ENCODE measurements at places on chromosomes 7 and 10. TPM values are rescaled to one million over a fixed set of nuclear protein-coding genes. Genes with fewer than 3 reads are reported as not detected.

SPDYE8 gene
- total RNA-seq: not detected

SPDYE2B gene
- not detected for total RNA-seq

CYP2C8 gene
- not detected for total RNA-seq

PNLIPRP2 gene
- total RNA-seq: not detected

SPOCK2 gene
- total RNA-seq: 0.16 TPM

FAM131B gene
- total RNA-seq: 0.97 TPM

PARD3 gene
- total RNA-seq: 22.9 TPM

METTL2B gene
- total RNA-seq: 20.9 TPM

SORBS1 gene
- total RNA-seq: 5.8 TPM

SEMA4G gene
- total RNA-seq: 4.2 TPM

MYO1G gene
- total RNA-seq: not detected

CDNF gene
- 0.36 TPM for total RNA-seq

CUTC gene
- 18.5 TPM for total RNA-seq

OGA gene
- 41.5 TPM for total RNA-seq

ITGA8 gene
- total RNA-seq: 10.1 TPM

DDC gene
- not detected for total RNA-seq

STYXL1 gene
- 60.3 TPM for total RNA-seq

LIPM gene
- total RNA-seq: not detected

EVX1 gene
- total RNA-seq: not detected

SCIN gene
- total RNA-seq: not detected

AGAP6 gene
- 2.5 TPM for total RNA-seq

ZFAND2A gene
- 34.8 TPM for total RNA-seq

GIMAP8 gene
- total RNA-seq: 0.81 TPM

PRR15 gene
- 21.1 TPM for total RNA-seq

TAS2R5 gene
- total RNA-seq: 0.16 TPM

SVOPL gene
- not detected for total RNA-seq

ARPC1A gene
- total RNA-seq: 174 TPM

SUN3 gene
- not detected for total RNA-seq

TRIM74 gene
- total RNA-seq: not detected

TMEM176A gene
- not detected for total RNA-seq

SPAM1 gene
- total RNA-seq: not detected

TYW1B gene
- total RNA-seq: 3.9 TPM

SLC26A5 gene
- total RNA-seq: not detected

MLXIPL gene
- total RNA-seq: 1.5 TPM

PSD gene
- total RNA-seq: 0.72 TPM

Data from cardiac atrium fibroblast (primary cell).